Activated CD4-positive, alpha-beta T cell treated with anti-CD3 and anti-CD28 coated beads, Interleukin-2, amount 10 ng/mL, durations not matched to agents 24 days and 14 days (primary cell): ENCODE measurements at places on chromosomes 4 and X. TPM values are rescaled to one million over a fixed set of nuclear protein-coding genes. Genes with fewer than 3 reads are reported as not detected.

- DNase-seq, result peak; percentile 45
Measured at GRCh38 chr4:5885733-5886132, 7.2 kb downstream of the CRMP1 start.

GRCh38 chr4:155960522-155960921 lies 6.9 kb upstream of the CTSO start:
- no peak for DNase-seq

- DNase-seq, result peak; percentile 83
Measured at GRCh38 chrX:78321809-78322208, 5.6 kb downstream of the CYSLTR1 start.

DNA sequence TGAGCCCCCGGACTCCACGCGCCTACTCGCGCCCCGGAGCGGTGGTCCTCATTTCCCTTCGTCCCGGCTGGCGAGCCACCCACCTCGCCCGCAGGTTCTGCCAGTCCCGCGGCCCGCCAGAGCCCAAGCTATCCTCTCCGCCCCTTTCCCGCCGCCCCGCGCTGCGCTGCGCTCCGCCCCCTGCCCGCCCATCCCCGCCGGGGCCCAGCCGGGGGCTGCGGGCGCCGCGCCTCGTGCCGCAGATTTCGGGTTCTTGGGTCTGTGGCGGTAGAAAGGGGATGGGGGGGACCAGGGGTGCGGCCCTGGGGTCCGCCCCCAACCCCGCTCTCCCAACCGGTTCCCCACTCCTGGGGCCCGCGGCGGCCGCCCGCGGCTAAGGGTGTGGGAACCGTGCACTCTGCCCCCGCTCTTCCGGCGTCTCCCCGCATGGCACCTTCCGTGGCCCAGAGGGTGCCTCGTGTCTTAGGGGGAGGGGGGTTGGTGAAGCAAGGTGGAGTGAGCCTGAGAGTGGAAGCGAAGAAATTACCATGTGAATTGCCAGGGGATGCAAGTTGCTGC lies 650.8 kb upstream of the DIPK2B start:
- DNase-seq, result peak; percentile 85

DNA sequence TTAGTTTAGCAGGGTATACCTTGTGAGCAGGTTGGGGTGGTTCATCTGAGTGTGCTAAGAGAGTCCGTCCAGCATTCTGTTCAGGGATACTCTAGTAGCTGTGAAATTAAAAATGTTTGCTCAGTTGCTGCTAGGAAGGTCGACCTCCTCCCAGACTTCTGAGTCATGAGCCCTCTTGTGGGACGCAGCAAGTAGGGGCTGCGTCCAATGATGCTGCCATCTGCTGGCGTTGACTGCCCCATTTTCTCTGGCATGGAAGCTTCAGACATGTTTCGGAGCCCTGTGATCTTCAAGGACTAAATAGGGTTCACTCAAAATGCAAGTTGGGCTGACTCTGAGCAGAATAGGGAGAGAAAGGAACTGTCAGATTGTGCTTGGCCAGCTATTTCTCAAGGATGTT lies 201.0 kb upstream of the ARSJ start:
- no peak for DNase-seq

DNA sequence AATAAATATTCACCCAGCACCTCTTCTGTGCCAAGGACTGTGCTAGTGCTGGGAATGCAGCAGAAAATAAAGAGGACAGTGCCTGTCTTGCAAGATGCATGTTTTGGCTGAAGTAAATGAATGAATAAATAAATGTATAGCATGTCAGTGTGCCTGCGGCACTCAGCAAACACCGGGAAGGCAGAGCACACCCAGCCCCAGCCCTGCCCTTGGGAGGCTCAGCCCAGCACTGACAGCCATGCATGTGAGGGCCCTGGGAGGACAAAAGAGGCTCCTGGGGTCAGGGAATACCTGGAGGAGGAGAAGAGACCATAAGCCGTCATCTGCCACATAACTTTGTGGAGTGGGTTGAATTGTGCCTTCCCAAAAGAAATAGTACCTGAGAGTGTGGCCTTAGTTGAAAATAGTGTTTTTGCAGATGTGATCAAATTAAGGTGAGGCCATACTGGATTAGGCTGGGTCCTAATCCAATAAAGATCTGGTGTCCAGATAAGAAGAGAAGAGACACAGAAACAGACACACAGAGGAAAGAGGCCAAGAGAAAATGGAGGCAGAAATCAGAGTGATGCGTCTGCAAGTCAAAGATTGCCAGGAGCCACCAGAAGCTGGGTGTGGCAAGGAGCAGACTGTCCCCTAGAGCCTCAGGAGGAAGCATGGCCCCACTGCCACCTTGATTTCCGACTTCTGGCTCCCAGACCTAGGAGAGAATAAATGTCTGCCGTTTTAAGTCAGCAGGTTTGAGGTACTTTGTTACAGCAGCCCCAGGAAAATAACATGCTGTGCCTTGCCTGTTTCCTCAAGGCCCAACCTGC lies 16.3 kb downstream of the C4orf50 start:
- no peak for DNase-seq

- no peak for DNase-seq
Measured at GRCh38 chr4:113009461-113009860, 40.0 kb upstream of the ANK2 start.

DNA sequence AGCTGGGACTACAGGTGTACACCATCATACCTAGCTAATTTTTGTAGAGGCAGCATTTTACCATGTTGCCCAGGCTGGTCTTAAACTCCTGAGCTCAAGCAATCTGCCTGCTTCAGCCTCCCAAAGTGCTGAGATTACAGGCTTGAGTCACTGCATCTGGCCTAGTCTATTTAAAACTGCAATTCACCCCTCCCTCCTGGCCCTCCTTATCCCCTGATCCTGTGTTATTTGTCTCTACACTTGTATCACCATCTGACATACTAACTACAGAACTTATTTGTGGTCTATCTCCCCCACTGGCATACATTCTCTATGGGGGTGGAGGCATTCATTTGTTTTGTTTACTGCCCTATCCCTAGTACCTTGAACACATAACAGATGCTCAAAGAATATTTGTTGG lies 23.7 kb downstream of the CC2D2A start:
- no peak for DNase-seq

- no peak for DNase-seq
Measured at GRCh38 chr4:90240333-90240732, 113.1 kb downstream of the CCSER1 start.

- peak; percentile 53 for DNase-seq
Measured at GRCh38 chr4:110615353-110616237, 7.3 kb downstream of the PITX2 start.

DNA sequence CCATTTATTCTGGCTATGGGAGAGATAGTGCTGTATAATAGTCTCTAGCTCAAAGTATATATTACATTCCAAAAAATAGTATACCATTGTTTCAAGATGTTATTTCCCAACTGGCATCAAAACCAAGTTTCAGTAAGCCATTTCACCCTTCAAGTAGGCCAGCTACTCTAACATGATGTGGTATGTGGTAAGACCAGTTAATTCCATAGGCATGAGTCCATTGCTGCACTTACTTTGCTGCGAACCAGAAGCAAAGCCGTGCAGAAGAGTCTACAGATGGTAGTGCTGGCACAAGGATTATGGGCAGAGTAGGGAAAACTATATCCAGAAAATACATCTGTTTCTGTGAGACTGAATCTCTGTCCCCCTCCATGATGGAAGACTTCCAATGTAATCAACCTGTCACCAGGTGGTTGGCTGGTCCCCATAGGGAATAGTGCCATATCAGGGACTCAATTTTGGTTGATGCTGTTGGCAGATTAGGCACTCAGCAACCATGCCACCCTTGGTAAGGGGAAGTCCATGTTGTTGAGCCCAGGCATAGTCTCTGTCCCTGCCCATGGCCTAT lies 49.8 kb upstream of the HSD17B10 start:
- DNase-seq, result no peak

DNA sequence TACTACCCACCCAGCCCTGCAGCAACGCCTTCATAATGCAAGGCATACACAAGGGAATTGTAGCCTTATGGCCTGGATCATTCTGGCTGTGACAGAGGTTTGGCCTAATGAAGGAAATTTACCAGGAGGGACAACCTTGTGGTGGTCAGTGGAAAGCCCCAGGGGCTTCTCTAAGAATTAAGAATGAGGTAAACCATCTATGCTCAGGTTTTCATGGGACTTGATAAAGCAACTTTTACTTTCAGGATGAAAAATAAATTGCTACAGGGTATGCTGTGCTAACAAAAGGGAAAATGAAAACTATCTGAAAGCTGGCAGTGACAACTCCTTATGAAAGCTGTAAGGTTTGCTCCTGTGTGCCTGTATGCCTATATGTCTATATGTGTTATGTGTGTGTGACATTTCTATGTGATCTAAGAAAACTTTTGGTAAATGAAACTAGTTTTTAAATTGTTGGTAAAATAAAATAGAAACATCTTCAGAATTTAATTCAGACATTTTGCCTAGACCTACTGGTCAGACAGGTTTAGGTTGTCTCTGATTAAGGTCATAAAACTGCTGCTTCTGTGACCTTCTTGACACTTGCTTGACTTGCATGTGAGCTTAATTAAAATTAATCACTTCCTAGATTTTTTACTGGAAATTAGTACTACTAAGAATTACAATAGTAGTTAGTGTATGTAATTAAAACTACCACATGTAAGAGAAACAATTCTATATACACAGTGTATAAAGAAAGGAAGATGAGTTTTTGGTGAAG lies 19.9 kb upstream of the TXK start:
- no peak for DNase-seq

GRCh38 chr4:52197306-52197705 lies 146.2 kb downstream of the SPATA18 start:
- no peak for DNase-seq

DNA sequence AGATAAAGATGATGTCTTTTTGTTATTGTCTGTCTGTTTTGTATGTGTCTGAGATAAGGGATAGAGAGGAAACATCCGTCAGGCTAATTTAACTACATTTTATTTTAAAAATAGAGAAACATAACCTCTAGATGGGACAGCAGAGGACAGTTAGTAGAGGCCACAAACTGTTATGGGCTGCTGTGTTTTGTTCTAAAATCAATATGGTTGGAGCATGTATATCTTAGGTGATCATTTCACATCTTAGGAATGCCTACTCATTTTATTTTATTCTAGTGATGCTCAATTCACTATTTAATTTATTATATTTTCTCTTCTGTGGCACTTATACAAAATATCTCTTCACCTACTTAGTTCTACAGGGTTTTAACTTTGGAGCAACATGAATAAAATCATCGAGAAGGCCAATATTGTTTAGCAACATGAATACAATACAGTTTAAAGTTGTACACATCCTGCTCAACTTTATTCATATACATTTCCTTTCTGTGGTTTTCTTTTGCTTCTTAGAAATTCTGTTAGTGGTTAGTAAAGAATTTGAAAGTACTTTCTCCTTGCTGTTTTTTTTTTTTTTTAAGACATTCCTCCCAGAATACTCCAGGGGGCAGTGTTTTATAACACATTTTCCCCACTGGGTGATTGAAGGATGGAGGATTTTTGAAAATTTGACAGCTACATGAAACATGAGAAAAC lies 392.9 kb downstream of the UNC5C start:
- peak; percentile 78 for DNase-seq

- no peak for DNase-seq
Measured at GRCh38 chr4:56731857-56732256, 50.8 kb upstream of the HOPX start.

GRCh38 chrX:9433596-9433995 lies 31.3 kb upstream of the TBL1X start:
- no peak for DNase-seq

DNA sequence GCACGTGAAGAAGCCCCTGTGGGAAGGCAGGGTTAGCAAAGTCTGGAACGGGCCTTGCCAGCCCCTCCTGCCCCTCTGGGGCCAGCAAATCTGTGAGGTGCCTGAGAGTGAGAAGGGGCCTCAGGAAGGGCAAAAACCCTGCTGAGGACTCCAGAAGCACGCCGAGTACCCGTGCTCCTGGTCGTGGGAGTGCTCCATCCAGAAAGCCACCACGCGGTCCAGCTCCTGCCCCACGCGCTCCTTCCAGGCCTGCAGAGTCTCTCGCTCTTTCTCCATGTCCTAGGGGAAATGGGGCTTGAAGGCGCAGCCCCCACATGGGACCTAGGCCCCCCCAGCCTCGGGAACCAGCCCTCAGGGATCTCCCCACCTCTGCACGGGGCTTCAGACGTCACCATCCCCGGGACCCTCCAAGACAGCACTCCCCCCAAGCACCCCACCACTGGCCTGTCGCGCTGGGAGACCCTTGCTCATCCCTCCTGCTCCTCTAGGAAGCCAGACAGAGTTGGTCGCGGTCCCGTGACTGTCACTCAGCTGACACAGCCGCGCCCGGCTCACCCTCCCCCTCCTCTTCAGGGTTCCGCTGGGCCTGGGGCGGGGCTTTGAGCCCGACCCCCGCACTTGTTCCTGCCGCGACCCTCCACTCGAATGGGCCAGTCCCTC lies at the start of gene RENBP:
TSS of gene RENBP (minus strand) at position 504 of the 660 bp plus-strand sequence. CDS start at position 471, 33 bp downstream.
- peak; percentile 81 for DNase-seq

- DNase-seq, result no peak
Measured at GRCh38 chr4:83858131-83858530, 322.2 kb downstream of the GPAT3 start.

DNA sequence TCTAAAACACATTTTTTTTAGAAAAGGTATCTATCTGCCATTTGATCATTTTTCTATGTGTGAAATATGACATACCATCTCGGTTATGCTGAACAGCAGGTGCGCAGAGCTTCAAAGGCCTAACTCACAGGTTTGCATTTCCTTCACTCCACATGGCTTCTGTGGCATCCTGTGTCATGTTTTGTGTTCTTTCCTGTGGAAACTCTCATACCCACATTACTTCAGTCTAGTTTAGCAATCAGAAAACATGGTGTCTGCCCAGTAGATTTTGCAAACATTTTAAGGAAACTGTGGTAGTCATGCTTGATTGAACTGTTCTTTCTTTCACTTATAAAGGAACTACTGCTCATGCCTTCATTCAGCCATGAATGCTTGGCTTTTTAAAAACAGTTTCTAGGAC lies 11.3 kb upstream of the ARAP2 start:
- DNase-seq, result peak; percentile 91

DNA sequence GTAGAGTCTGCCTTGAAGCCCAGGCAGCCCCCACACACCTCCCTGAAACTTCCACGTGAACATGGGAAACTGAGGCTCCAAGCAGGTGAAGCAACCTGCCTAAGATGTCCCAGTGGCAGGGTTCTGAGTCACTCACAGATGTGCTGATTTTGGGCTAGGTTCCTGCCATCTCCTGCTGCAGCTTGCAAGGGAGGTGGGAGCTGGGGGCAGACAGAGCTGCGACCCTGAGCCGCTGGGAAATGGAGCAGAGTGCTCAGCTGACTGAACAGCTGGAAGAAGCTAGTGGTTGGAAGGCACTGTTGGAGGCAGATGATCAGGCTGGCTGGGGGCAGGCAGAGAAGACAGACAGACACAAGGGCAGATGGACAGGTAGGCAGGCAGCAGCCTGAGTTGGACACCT lies 3.6 kb upstream of the FATE1 start:
- no peak for DNase-seq

- DNase-seq, result no peak
Measured at GRCh38 chrX:2703991-2704369, 12.9 kb downstream of the CD99 start.

- no peak for DNase-seq
Measured at GRCh38 chr4:138138774-138139173, 103.4 kb downstream of the SLC7A11 start.

Gene TLR6
- total RNA-seq, result 0.88 and 1.1 TPM in 2 replicates

Gene NXF2B
- not detected in 2 replicates for total RNA-seq

Gene APOOL
- 19.4 and 21.1 TPM in 2 replicates for total RNA-seq

Gene MND1
- 15.0 and 18.8 TPM in 2 replicates for total RNA-seq
